ENCODE measurements at places on chromosomes 5 and 9. TPM values are rescaled to one million over a fixed set of nuclear protein-coding genes. Genes with fewer than 3 reads are reported as not detected.

The TAS2R1 gene
- not detected for total RNA-seq

The HSPB3 gene
- total RNA-seq: not detected

The GRM6 gene
- not detected for total RNA-seq

The PRR16 gene
- 18.0 TPM for total RNA-seq
